ENCODE measurements at places on chromosomes 11 and 22.

- no peak for DNase-seq
These were observed 84.7 kb upstream of the AKIP1 start for GRCh38 chr11:8826139-8826786.

DNA sequence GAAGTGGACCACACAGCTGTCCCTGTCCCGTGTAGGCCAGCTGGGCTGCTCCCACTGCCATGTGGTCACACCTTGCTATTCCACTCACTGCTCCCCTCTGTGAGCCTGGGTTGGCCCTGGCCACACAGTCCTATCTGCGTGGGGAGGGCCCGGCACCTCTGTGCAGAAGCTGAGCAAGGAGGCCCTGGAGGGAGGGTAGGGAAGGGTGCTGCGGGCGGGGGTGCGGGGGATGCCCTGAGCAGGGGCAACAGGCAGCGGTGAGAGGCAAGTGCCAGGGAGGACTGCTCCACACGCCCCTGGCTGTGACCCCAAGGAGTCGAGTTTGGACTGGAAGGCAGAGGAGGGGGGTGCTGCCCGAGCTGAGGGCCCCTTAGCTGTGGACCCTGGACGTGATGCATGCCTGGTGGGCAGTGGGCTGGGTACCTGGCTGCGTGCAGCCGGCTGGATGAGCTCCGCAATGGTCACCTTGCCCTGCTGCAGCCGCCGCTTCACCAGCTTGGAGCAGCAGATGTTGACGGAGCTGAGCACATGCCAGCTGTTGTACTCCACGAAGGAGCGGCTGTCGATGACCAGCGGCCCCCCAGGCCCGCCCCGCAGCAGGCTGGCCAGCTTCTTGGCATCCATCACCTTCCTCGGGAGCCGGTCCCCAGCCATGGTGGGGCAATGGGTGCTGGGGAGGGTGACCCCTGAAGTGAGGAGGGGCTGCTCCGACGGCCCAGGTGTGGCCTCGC, 6.7 kb downstream of the DUSP8 start:
- DNase-seq, result no peak

- DNase-seq, result no peak
These were observed 315.8 kb downstream of the CTTN start for GRCh38 chr11:70713988-70714665.

GRCh38 chr11:8006349-8006977, 19.3 kb downstream of the EIF3F start:
- peak; percentile 75 for DNase-seq

GRCh38 chr11:125943661-125944349, 2.0 kb upstream of the VSIG10L2 start:
- no peak for DNase-seq

GRCh38 chr11:134665188-134665535, 253.1 kb upstream of the B3GAT1 start:
- DNase-seq, result no peak

DNA sequence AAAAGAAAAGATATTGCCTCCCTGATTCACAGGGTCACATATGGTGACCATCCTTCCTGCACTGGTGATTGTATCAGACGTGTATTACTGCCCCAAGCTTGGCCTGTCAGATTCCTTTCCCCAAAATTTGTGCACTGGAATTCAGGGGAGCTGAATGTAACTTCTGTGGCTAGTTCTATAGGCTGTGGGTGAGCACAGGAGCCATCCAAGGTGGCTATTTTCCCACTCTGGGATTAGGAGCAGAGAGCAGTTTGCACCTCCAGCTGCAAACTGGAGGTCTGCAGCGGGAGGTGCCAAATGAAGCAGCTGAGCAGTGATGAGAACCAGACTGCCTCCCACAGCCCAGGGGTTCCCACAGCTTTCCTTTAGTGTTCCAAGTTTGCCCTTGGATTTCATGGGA, 124.2 kb upstream of the PITPNB start:
- no peak for DNase-seq

GRCh38 chr11:66281776-66282467, 3.9 kb downstream of the CNIH2 start:
- DNase-seq, result no peak

DNA sequence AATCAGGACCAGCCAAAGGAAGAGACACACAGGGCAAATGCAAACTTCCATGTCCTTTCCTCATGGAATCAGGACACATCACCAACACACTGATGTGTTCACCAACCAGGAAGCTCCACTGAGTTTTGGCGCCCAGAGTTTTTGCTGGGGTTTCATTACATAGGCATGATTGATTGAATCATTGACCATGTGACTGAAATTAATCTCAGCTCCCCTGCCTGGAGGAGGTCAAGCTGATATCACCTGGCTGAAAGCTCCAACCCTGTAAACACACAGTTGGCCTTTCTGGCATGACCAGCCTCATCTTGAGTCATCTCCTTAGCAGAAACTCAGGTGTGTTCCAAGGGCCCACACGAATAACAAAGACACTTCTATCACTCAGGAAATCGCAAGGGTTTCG, 133.2 kb downstream of the TRIM29 start:
- no peak for DNase-seq

DNA sequence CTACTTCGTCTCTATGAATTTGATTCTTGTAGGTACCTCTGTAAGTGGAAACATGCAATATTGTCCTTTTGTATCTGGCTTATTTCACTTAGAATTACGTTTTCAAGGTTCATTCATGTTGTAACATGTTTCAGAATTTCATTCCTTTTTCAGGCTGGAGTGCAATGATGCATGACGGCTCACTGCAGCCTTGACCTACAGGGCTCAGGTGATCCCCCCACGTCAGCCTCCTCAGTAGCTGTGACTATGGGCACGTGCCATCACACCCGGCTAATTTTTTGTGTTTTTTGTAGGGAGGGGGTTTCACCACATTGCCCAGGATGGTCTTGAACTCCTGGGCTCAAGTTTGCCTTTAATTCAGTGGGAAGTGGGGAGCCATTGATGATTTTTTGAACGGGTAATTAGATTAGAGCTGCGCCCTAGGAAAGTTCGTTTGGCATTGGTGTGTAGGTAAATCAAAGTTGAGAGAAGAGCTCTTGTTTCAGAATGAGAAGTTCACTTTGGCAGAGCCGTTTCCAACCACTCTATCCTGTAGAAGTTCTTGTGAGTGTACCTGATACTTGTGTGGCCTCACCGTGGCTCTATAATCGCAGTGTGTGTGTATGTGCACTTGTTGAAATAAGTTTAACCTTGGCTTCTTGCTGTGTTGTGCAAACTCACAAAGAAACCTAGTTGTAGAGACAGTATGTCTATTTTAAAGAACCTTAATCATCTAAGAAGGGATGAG, 115.9 kb downstream of the NAV2 start:
- DNase-seq, result no peak

GRCh38 chr11:134638796-134639430, 226.9 kb upstream of the B3GAT1 start:
- no peak for DNase-seq

- DNase-seq, result peak; percentile 88
These were observed at the start of gene NPTXR for GRCh38 chr22:38843657-38844314. TSS of gene NPTXR (minus strand) at chr22:38844028.

DNA sequence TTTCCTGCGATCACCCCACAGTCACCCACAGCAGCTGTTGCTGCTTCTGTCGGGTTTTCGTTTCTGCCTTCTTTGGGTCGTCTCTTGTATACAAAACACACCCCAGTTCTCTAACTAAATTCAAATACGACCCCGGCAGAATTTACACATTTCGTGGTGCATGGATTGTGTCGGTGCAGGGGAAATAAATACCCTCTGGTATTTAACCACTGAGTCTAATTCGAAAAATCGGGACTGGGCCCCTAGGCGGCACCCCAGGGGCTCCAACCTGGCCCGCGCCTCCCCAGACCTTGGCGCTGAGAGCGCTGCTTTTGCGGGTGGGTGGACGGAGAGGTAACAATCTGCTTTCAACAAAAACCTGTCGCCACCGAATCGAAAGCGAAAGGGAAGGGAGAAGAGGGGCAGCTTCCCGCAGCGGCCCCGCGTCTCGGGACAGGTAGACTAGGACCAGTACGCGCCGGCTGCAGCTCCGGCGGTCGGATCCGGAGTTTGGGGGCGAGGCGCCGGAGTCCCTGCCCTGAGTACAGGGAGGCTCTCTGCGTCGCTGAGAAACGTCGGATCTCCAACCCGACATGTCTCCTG, 4.4 kb downstream of the ALX4 start:
- no peak for DNase-seq

GRCh38 chr22:23098230-23098705, 27.9 kb downstream of the GNAZ start:
- DNase-seq, result no peak

GRCh38 chr11:1618231-1618630, 3.7 kb downstream of the KRTAP5-4 start:
- no peak for DNase-seq

GRCh38 chr11:57357856-57358255, 19.7 kb downstream of the P2RX3 start:
- no peak for DNase-seq

DNA sequence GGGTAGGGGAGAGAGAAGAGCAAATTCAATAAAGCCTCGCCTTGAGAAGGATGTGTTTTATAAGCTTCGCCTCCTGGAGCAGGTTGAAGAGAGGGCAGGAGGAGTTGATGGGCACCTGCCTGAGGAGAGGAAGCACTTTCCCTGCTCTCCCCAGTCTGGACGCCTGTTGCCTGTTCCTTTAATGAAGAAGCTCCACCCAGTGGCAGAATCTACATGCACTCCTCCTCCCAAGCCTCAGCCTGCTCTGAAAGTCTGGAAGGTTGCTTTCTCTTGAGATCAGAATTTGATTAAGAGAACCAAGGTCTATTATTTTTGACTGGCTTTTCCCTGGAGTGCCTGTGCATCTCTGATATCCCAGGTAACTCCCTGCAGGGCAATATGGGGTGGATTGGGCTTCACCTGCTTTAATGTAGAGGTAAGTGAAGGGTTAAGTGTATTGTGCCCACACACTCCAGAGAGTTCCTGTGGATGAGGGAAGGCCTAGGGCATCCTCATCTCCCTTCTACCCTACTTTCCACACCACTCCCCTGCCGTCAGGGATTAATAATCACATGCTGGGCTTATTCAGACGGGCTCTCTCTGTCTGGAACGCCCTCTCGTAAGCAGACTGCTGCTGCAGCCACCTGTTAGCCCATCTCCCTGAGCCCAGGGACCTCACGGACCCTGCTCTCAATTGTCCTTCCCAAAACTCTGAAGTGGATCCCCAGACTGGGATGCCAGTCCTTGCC, 22.3 kb downstream of the NTM start:
- DNase-seq, result no peak

- no peak for DNase-seq
These were observed 8.5 kb upstream of the FEZ1 start for GRCh38 chr11:125504580-125504979.

DNA sequence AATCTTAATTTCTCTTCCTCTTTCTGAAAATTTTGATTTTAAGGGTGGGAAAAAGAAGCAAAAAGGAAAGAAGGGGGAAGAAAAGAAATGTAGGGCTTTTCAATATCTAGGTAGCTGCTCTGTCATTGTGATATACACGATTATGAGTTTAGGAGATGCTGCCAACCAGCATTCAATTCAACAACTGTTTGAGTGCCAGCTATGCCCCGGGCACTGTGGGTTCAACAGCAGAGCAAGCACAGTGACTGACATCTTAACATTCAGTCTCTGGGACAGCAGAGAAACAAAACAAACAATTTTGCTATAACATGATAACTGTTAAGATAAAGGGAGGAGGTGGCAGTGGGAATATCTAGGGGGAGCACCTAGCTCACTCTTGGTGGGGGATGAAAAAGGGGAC, 91.6 kb downstream of the DBX1 start:
- no peak for DNase-seq

DNA sequence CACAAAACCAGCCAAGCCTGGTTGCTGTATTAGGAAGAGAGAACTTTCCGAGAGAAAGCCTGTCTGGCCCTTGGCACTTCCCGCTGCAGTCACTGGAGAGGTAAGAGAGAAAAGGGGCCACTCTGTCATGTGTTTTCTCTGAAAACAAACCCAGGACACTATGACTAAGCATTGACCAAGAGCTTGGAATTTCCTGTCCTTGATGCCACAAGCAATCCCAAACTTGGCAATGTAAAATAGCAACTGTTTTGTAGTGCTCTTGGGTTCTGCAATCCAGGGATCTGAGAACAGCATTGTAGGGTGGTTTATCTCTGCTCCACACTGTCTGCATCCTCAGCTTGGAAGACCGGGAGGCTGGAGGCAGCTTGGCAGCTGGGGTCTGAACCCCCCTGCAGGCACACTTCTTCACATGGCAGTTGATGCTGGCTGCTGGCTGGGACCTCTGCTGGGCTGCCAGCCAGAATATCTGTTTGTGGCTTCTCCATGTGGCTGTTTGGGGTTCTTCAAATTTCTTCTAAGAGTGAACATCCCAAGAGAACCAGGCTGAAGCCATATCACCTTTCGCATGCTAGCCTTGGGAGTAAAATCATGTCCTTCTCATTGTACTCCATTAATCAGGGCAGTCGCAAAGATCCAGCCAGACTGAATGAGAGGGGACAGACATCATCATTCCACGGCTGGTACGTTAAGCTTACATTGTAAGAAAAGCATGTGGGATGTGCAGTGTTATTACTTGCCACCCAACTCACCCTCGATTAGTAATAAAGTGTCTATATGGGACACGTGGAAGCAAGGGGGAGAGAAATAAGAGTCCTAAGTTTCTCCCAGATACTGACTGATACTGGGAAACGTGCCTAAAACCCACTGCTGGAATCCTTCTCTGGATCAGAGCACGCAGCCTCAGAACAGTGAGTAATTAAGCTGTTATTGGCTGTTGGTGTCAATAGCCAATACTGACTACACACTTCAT, 537.4 kb upstream of the B3GAT1 start:
- DNase-seq, result peak; percentile 32

GRCh38 chr11:66126808-66127555, 56.9 kb downstream of the PACS1 start:
- no peak for DNase-seq

- DNase-seq, result no peak
These were observed 98.0 kb downstream of the SLC36A4 start for GRCh38 chr11:93099806-93100205.

- DNase-seq, result no peak
These were observed 13.6 kb upstream of the CD3E start for GRCh38 chr11:118290923-118291322.

DNA sequence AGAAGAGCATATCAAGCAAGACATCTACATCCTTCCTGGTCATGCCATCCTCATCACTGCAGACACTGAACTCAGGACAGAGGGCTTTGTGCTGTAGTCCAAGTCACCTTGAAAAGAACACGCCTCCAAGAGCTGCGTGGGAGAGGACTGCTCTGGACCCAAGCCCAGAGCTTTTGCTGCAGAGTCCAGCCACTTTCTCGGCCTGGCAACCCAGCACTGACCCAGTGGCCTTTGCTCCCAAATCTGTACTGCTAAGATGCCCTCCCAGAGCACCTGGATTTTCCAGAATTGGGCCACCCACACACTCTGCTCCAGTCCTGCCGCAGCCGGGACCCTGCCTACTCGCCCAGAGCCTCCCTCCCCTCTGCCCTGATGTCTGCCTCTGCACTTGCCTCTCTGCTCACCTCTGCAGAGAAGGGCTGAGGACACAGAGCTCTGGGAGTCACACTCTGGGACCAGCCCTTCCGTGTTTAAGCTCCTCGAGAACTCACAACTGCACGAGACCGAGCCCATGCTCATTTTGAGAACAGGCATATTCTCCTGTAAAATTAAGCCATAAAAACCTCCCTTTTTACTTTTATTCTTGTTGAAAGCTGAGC, 83.8 kb upstream of the CSNK2A3 start:
- DNase-seq, result no peak

- DNase-seq, result no peak
These were observed 53.7 kb downstream of the CADM1 start for GRCh38 chr11:115450519-115450918.
